Urothelium cell line (cell line): ENCODE measurements at places on chromosomes 1 and 21.

- no peak for DNase-seq
Measured at GRCh38 chr1:201861448-201861847, 27.2 kb upstream of the SHISA4 start.

GRCh38 chr1:116988248-116988647 is 13.3 kb upstream of the CD101 start:
- DNase-seq: no peak

DNA sequence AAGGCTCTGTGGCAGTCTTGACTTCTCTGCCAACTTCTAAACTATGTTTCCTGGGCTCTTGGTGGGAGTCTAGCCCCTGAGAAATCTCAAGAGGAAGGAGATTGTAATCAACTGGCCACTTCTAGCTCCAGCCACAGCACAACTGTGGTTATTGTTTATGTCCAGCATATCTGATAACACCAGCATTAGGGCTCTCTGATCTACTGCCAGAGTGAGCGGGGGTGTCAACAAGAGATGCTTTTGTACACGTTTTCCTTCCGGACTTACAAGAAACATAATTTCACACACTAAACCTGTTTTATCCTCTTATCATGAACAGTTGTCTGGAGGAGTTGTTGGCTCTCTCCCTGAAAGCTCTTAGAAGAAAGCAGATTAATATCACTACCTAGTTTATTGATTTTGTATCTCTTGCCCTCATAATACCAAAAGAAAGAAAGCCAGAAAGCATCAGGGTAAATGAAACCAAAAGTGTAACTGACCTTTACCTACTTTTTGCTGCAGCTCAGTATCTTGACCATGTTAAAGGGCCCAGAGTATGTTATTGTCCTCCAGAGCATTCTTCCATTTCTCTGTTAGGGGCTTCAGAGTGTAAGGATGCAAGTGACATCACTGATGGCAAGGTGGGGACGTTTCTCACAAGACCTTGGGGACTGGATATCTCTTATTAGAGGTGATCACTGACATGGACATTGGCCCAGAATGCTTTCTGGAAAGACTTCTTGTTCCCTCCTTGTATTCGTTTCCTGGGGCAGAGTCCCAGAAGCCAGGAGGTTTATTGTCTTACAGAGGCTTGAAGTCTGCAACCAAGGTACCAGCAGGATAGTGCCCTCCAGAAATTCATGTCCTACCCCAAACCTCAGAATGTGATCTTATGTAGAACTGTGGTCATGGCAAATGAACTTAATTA is 9.6 kb upstream of the SH2D1B start:
- DNase-seq: no peak

- DNase-seq: peak; percentile 54
Measured at GRCh38 chr1:76068542-76068941, 6.0 kb upstream of the ST6GALNAC3 start.

DNA sequence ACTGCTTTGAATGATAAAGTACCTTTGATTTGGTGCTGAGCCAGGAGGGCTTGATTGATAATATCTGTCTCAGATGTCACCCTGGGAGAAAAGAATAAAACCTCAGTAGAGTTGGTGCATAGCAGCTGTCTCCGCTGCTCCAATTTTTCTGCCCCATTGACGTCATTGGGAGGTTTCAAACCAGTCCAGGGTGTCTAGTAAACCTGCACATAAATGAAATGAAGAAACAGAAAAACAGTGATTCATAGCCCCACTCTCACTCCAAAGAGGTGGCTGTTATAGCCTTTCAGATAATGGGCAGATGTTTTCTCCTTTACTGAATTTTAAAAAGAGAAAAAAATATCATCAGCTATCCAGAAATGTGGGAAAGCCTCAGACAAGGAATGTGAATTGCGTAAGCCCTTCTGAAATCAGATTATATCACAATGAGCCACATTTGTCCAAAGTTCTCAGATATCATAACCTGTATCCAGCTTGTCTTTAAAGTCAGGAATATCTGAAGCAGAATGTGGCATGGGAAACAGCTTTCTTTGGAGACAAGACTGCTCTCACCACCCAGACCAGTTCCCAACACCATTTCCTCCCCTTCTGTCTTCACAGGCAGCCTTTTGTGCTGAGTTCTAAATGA is 351.3 kb upstream of the SGIP1 start:
- DNase-seq: peak; percentile 34

DNA sequence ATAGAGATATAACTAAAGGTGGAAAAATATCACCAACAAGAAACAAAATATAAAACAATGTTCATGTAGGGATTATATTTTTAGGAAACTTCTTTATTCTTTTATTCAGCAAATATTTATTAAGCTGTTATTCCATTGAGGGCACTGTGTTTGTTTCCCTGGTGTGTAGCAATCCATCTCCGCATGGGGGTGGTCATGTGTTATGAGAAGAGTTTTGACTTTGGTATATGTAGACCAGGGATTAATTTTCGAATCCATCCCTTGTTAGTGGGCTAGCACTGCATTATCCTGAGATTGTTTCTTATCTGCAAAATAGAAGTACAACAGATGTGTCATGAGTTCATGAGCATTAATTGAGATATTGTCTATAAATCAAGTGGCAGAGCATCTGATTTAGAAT is 190.2 kb upstream of the LRRC7 start:
- DNase-seq: no peak
